ENCODE measurements at places on chromosomes 12 and 14. TPM values are rescaled to one million over a fixed set of nuclear protein-coding genes. Genes with fewer than 3 reads are reported as not detected.

- DNase-seq = no peak
These were observed 27.9 kb upstream of the EID3 start for GRCh38 chr12:104275689-104276088.

DNA sequence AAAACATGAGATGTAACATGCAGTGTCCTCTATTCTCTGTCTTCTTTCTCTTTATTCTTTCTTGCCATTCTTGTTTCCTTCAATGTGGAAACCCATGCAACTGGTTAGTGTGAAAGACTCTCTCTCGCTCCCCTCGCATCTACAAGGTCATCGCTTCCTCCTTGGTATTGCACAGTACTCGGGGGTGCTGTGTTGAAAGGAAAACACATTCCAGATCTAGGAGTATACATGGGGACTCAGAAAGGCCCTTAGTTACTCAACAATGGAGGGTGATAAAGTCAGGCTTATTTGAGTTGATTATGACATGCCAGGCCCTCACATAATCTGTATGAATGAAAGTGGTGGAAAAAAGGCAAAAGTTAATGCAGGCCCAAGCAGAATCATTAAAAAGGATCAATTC is 75.5 kb upstream of the OVCH1 start:
- DNase-seq = no peak

GRCh38 chr14:70416338-70416724 is 559 bp downstream of the SYNJ2BP start:
- DNase-seq = no peak

GRCh38 chr14:61139006-61139599 is 142.0 kb downstream of the TMEM30B start:
- no peak for DNase-seq

- peak; percentile 21 for DNase-seq
These were observed 19.7 kb upstream of the FAM234B start for GRCh38 chr12:13024531-13024916.

SCYL2 gene
- 96.2 TPM for total RNA-seq

NDRG2 gene
- total RNA-seq = not detected
